Stimulated activated CD4-positive, alpha-beta T cell treated with anti-CD3 and anti-CD28 coated beads, Interleukin-15, amount 100 ng/mL, for 24 hours (primary cell): ENCODE measurements at places on chromosomes 2 and 18.
A peak's percentile ranks its signal among the peaks of the same experiment; 100 is the strongest.

DNA sequence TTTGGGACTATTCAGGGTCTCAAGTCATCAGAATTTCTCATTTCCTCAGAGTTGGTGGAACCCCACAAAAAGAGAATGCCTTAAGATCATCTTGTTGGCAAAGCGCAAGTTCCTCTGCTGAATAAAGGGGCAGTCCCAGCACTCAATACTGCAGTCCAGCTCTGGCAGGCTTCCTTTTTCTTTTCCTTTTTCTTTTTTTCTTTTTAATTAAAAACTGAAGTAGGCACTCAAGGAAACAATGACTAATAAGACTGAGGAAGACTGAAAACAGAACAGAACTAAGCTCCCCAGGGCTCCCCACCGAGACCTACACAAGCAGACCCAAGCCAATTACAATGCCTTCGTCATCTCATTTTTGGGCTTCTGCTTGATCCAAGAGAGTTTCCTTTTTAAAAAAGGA lies 82.0 kb downstream of the STK39 start:
- DNase-seq = peak; percentile 40

DNA sequence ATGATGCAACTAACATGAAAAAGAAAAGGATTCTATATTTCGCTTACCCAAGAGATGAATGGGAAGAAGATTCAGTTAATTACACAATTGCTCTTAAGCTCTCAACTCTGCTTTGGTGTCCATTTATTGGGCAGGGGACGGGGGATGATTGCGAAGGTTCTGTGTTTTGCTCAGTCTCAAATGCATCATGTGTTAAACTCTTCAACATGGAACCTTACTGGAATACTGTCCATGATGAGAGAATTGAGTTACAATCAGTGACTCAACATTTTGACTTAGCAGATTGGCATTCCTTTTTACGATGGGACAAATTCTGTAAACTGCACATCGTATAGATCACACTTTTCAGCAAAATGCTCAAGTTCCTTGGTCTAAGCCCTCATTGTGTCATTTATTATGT lies 135.6 kb downstream of the RBMS1 start:
- no peak for DNase-seq

DNA sequence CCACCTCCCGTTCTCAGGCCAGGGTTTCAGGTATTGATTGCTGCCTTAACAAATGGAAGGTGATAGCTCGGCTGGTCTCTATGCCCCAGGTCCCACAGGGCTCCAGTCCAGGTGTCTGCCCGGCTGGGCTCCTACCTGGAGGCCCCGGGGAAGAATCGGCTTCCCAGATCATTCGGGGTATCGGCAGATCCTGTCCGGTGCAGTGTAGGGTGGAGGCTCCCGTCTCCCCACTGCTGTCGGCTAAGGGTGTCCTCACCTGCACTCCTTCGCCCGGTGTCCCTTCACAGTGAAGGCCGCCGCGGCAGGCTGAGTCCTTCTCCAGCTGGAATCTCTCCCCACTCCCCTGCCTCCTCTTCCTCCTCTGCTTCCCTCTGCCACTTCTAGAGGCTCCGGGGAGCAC lies 573.9 kb upstream of the SALL3 start:
- DNase-seq = no peak

DNA sequence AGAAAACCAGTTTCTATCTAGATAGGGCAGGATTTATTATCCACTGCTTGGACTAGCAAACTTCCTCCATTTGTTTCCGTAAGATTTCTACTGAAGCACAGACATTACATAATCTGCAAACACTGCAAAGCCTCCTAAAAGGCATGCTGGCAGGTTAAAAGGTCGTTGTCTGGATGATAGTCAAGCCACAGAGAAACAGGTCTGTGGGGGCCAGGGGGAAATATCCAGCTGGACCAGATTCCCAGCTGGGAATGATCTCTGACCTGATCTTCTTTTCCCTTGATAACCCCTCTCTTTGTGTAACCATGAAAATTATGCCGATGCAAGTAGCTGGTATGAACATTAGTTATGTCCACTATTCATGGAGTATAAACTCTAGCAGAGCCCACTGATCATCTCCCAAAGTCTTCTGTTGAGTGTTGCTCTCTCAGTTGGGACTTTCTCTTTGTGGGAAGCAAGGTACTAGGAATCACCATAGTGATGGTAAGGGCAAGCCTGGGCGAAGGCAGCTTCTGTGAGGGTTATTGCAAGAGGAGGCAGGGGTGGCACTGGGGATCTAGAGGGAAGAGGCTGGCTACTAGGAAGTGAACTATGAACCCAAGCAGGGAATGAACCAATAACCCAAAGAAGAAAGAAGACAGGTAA lies 61.3 kb downstream of the GDF7 start:
- DNase-seq = no peak

- no peak for DNase-seq
These were observed 365 bp downstream of the NDUFB3 start for GRCh38 chr2:201072201-201072530.

GRCh38 chr2:38277245-38278116 lies 99.6 kb downstream of the ATL2 start:
- DNase-seq = no peak

DNA sequence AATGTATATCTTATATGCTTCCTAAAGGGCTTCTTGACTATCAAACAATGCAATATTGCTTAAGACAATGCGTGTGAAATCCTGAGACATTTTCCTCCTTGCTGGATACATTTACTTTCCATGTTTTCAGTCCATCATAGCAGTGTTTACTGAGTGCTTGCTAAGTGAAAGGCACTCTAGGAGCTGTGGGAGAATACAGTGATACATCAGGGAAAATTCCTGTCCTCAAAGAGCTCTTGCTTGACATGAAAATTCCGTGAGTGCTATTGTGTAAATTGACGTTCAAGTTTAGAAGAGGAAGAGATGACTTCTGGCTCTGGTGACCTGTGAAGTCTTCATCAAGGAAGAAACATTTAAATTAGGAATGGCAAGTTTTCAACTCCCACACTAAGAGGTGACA lies 449.4 kb upstream of the SOX11 start:
- no peak for DNase-seq

- DNase-seq = no peak
These were observed 238.0 kb upstream of the COPS8 start for GRCh38 chr2:236847538-236848263.
